ENCODE measurements at places on chromosomes 1 and 21. TPM values are rescaled to one million over a fixed set of nuclear protein-coding genes. Genes with fewer than 3 reads are reported as not detected.

The BSND gene
- not detected for total RNA-seq

The LCE3D gene
- not detected for total RNA-seq

The ZSWIM5 gene
- 0.32 TPM for total RNA-seq

The KIAA1614 gene
- total RNA-seq = 0.66 TPM

The NBPF6 gene
- total RNA-seq = not detected

The IL20 gene
- total RNA-seq = not detected

The PLA2G2F gene
- not detected for total RNA-seq

The CFHR4 gene
- not detected for total RNA-seq

The CD5L gene
- total RNA-seq = not detected

The CASQ2 gene
- not detected for total RNA-seq

The BMP8B gene
- 0.21 TPM for total RNA-seq

The HCRTR1 gene
- not detected for total RNA-seq

DNA sequence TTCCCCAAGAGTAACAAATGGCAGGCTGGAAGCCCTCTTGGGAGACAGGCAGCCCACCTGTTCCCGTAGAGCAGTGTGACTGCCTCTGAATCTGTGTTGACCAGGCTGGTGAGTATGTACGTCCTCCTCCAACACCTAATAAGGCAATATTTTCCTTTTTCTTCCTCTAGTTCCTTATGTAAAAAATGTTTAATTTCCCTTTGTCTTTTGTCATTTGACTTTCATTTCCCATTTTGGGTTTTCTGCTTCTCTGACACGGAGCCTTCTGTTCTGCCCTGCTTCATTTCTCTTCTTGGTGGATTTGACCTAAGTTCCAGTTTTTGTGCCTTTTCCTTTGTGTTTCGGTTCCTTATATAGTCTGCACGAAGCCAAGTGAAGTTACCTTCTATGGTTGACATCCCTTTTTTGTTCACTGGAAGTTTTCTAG lies 65.8 kb upstream of the ATF3 start:
- no peak for DNase-seq

- DNase-seq = no peak
Observed at GRCh38 chr1:65435987-65436386, 15.5 kb downstream of the LEPR start.

- DNase-seq = no peak
Observed at GRCh38 chr1:39141925-39142324, 62.6 kb upstream of the MACF1 start.

GRCh38 chr1:42033629-42034028 lies 114.9 kb upstream of the HIVEP3 start:
- no peak for DNase-seq

- DNase-seq = no peak
Observed at GRCh38 chr1:201970334-201971159, 11.9 kb upstream of the RNPEP start.

DNA sequence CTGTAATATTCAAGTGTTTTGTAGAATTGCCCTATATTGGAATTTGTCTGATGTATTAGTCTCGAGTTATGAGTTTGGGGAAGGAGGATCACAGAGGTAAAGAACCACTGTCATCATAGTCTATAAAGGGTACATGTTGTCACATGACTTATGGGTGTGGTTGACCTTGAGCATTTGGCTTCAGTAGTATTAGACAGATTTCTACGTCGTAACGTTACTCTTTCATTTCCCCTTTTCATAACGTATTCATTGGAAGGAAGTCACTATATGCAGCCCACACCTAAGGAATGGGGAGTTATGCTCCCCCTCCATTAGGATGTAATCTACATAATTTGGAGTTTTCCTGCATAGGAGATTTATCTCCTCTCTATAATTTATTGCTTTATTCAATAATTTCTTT lies 110.1 kb upstream of the VAV3 start:
- no peak for DNase-seq

DNA sequence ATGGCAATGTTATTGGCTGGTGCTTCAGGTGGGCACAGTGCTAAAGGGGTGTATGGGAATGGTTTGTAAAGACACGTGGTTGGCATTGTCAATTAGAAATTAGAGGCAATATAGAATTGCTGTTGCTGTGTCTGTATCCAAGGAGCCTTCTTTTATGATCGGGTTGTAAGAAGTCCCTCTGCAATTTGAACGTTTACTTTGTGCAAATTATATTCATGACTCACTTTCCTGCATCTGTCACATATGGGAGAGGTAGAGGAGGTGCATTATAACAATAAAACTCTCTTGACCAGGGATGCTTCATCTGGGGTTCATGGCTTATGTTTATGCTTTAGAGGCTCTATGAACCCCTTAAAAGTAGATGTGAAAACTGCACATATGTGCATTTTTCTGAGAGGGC lies 130.4 kb upstream of the DNAH14 start:
- no peak for DNase-seq

- no peak for DNase-seq
Observed at GRCh38 chr1:243465081-243465480, 209.2 kb downstream of the SDCCAG8 start.

- peak; percentile 74 for DNase-seq
Observed at GRCh38 chr1:82503822-82504221, 703.1 kb downstream of the ADGRL2 start.

GRCh38 chr1:38990386-38990737 lies 714 bp upstream of the AKIRIN1 start:
- DNase-seq = no peak

DNA sequence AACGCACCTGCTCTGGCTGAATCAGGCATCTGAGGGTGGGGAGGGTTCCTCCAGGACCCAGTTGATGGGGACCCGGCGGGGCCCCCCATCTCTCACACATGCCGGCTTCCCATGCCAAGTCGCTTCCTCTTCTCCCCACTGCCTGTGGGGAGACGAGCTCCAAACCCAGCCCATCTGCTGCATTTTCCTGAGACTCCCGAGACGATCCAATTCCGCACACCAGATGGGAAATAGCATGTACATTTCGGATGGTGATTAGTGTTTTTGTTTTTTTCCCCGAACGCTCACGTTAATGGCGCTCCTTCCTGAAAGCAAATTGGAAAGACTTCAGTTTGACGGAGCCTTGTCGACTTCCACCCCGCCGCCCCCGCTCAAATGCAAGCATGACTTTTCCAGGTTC lies 13.2 kb upstream of the GRIK3 start:
- no peak for DNase-seq

GRCh38 chr1:69524015-69524414 lies 43.7 kb upstream of the LRRC7 start:
- no peak for DNase-seq

GRCh38 chr1:172883844-172884243 lies 166.9 kb downstream of the TNFSF18 start:
- DNase-seq = no peak

DNA sequence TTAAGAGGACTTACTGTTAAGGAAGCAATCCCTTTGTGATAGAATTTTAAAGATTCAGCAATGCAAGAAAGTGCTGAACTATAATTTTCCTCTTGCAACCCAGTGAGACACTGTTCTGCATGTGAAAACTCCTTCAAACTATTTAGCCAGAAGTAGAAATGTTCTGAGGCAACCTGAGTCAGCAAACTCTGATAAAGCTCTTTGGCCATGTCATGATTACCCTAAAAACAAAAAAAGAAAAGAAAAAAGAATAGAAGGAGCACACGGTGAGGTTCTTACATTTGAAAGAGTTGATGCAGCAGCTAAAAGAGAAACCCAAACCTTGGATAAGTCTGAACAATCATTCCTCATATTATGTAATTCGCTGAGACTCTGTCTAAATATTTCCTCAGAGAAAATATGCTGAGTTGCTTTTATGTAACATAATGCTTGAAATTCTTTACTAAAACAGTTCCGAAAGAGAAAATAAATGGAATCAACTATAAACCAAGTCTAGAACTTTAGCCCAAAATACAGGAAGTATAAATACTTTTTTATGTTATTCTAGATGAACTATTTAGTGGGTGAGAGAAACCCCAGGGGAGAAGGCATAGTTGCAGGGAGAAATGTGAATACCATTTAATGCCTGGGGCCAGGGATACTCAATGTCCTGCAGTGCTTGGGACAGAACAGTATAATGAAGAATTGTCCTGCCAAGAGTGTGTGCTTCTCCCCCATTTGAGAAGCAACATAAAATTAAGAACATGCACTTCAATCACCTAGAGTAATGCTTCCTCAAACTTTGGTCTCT lies 60.0 kb downstream of the INTS7 start:
- DNase-seq = no peak

GRCh38 chr1:88980870-88981269 lies 11.6 kb downstream of the KYAT3 start:
- DNase-seq = no peak

GRCh38 chr1:44831516-44831915 lies 11.5 kb downstream of the PTCH2 start:
- DNase-seq = no peak

GRCh38 chr1:17826165-17826488 lies 71.0 kb downstream of the ACTL8 start:
- peak; percentile 23 for DNase-seq

- DNase-seq = no peak
Observed at GRCh38 chr1:2953688-2954285, 67.5 kb upstream of the ACTRT2 start.

- no peak for DNase-seq
Observed at GRCh38 chr1:41657679-41658295, 173.3 kb upstream of the EDN2 start.

DNA sequence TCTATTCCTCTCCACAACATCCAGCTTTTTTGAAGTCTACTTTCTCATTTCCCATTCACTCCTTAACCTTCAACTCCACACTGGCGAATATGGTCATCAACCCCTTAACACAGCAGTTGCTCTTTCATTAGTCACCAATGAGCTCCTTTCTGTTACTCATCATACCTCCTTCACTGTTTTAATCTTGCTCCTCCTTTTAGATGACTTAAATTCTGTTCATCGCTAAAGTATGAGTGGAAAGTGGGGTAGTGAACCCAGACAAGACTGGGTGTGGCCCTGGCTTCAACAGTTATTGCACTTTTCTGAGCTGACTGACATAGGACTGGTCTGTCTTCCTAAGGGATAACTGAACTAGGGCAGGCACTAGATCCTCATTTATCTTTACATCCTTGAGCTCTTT lies 51.3 kb downstream of the AKT3 start:
- peak; percentile 86 for DNase-seq

GRCh38 chr1:174017231-174017970 lies 4.8 kb downstream of the RC3H1 start:
- no peak for DNase-seq

DNA sequence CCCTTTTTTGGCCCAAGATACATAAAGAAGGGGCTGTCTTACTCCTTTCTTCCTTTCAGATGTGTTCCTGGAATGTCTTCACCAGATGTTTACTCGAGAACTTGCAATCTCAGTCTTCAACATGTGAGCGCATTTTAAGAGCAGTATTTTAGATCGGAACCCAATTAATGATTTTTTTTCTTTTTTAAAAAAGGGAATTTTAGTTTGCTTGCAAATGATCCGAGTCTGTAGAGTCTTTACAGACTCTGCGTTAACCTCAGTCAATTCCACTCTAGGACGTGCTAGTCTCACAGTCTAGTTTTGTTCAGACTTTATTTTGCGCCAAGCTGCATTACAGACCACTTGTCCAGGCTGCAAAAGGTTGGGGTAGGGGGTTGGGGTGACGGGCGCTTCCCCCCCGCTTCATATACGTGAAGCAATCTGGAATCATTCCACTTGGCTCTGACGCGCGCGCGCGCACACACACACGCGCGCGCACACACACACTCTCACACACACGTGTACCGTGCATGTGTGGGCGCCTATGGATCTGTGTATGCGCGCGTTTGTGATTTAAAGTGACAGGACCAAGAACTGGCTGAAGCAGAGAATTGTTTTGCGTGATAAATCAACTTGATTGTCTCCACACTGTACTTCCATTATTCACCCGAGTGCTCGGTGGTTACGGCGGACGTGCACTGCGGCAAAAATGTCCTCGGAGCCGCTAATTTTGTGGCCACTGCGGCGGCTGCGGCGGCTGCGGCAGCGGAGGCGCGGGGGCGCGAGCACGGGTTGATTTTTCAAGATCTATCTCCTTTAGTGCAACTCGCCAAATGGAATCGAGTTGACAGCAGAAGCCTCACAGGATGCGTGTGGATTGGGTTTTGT lies 25.6 kb upstream of the NFIA start:
- peak; percentile 63 for DNase-seq

- no peak for DNase-seq
Observed at GRCh38 chr1:29466258-29466657, 229.9 kb downstream of the PTPRU start.

DNA sequence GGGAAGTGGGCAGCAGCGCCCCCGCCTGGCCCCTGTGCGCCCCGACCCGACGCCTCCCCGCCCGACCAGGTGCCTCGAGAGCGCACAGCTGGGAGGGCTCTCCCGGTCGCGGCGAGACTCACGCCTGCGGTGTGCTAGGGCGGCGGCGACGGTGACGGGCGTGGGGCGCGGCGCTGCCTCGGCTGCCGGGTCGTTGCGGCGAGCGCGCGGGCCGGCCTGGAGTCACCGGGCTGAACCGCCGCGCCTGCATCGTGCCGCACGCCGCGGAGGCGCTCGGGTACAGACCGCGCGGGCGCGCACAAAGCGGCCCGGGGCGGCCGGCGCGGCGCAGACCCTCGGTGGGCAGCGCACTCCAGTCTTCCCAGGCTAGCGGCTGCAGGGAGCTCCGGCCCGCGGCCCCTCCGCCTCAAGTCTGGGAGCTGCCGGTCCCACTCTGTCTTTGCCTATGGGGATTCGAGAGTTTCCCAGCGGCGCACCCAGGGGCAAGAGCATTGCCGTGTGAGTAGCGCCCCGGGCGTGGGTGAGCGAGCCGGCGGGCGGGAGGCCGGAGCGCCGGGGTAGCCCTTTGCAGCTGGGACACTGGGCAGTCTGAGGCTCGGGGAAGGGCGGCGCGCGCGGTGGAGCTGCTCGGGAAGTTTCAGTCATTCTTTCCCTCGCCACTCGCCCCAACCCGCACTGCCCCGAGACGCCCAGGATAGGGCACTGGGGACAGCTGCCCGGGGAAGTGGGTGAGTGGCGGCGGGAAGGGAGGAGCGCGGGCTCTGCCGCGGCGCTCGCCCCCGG lies at the start of gene SLC35F3:
Gene SLC35F3, plus strand, starts transcription at position 44 of the 783 bp plus-strand sequence.
- DNase-seq = peak; percentile 87
